Fibroblast of lung (primary cell): ENCODE measurements at places on chromosomes 6 and 20.

DNA sequence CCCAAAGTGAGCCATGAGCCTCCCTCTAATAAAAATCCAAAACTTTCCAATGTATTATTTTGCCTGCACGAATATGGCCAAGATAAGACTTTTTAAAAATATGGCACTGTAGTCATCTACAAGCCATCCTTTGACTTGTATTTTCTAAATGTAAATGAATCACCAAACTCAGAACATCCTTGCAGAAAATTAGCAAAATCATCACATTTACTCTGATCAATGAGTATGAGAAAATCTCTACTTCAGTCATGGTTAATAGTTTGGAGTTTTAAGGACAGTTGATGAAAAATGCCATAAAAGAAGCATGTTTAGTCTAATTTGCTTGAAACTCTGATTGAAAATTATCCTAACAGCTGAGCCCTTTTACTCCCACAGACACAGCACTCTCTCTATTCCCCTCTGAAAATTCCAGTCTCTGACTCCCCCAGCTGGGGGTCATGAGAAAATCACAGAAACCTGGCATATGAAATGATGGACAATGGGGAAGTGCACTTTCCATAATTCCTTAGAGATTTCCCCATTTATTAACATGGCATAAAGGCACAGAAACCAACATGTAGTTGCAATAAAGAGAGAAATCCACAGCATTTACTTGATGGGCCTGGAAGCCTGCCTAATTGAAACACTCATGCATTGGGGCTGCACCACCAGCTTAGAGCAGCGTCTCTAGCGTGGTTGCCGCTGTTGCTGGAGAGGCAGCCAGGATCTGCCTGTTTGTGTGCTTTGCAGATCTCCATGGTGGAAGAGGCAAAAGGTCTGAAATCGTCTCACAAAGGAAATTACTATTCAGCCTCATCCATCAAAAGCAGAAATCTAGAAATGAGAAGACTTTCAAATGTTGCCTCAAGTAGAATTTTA, 214.0 kb downstream of the WDR27 start:
- H3K4me1 ChIP-seq, result peaks cover 5% of the 10 kb centered on the region
- no peaks in the 10 kb centered on the region for H3K36me3 ChIP-seq
- no peak overlapping the region for H3K4me3 ChIP-seq

- no peak overlapping the region for H3K4me3 ChIP-seq
- no peak for DNase-seq
- H3K27me3 ChIP-seq, result no peaks in the 10 kb centered on the region
- no peak overlapping the region for H3K27ac ChIP-seq
- no peaks in the 10 kb centered on the region for H3K36me3 ChIP-seq
- H3K4me1 ChIP-seq, result peaks cover 5% of the 10 kb centered on the region
Measured at GRCh38 chr6:155196911-155197310, 66.9 kb upstream of the CLDN20 start.

GRCh38 chr20:20192366-20192765, 140.0 kb downstream of the CFAP61 start:
- no peaks in the 10 kb centered on the region for H3K36me3 ChIP-seq
- no peak for DNase-seq
- no peaks in the 10 kb centered on the region for H3K27me3 ChIP-seq
- no peaks in the 10 kb centered on the region for H3K4me1 ChIP-seq
- no peak overlapping the region for H3K4me3 ChIP-seq

DNA sequence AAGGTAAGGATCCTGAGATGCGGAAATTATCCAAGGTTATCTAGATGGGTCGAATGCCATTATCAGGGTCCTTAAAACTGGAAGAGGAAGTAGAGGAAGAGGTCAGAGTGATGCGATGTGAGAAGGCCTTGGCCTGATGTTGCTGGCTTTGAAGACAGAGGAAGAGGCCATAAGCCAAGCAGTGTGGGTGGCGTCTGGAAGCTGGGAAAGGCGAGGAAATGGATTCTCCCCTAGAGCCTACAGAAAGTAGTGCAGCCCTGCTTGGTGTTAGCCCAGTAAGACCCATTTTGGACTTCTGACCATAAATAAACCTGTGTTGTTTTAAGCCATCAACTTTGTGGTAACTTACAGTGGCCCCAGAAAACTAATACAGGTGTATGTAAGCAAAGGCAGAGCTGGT, 2.0 kb downstream of the SRXN1 start:
- no peak overlapping the region for H3K4me3 ChIP-seq
- no peak for DNase-seq
- peaks cover 24% of the 10 kb centered on the region for H3K36me3 ChIP-seq
- no peak overlapping the region for H3K27ac ChIP-seq
- H3K27me3 ChIP-seq, result no peaks in the 10 kb centered on the region
- peaks cover 11% of the 10 kb centered on the region for H3K4me1 ChIP-seq

- no peaks in the 10 kb centered on the region for H3K4me1 ChIP-seq
- no peak for DNase-seq
- H3K36me3 ChIP-seq, result peaks cover 2% of the 10 kb centered on the region
- H3K27me3 ChIP-seq, result no peaks in the 10 kb centered on the region
- no peak overlapping the region for H3K27ac ChIP-seq
Measured at GRCh38 chr20:843912-844311, 10.4 kb downstream of the FAM110A start.

- H3K27me3 ChIP-seq, result no peaks in the 10 kb centered on the region
- DNase-seq, result no peak
- no peaks in the 10 kb centered on the region for H3K36me3 ChIP-seq
- H3K4me1 ChIP-seq, result no peaks in the 10 kb centered on the region
Measured at GRCh38 chr6:84560436-84561390, 203.7 kb downstream of the TBX18 start.
